ENCODE measurements at places on chromosomes 11 and 22.

DNA sequence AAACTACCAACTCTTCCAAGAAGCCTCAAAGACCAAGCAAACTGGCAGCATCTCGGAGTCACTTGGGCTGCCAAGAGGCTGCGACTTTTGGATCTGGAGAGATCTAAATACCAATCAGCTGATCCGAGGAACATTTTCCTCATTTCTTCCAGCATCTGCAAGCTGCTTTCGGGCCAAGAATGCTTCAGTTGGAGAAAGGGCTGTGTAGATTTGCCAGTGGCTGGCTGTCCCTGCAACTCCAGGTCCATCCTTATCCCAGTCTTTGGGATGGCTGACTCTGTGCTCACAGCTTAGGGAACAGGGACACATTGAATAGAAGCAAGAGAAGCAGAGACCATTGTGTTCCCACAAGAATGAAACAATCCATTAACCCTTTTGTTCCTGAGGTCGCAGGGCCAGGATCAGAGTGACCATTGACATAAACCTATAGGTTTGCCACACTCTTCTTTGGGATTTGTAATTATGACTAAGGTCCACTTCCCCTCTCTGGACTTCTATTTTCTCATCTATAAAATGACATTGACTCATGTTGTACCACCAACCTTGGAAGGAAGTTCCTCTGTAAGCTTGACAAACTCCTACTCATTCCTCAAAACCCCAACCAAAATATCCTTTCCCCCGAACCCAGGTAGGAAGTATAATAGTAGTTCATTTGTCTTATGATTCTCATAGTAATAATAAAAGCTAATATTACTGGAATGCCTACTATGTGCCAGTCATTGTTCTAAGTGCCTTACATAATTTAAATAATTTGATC lies 340.8 kb downstream of the MN1 start:
- DNase-seq = peak; percentile 82

DNA sequence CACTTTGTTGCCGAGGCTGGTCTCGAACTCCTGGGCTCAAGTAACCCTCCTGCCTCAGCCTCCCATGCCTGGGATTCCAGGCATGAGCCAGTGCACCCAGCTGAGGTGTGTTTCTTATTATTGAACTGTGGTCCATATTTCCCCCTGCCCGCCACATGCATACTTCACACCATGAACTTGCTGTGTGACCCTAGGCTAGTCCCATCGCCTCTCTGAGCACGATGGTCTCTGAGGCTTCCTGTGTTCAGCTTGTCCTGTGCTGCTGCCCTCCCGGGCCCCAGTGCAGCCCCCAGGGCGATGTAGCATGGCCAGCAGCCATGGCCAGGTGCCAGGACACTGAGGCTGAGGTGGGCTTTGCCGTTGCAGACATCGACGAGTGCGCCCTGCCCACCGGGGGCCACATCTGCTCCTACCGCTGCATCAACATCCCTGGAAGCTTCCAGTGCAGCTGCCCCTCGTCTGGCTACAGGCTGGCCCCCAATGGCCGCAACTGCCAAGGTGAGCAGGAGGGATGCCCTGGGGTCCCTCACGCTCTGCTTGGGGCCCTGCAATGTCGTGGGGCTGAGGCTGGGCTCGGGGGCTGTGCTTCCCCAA lies 45.7 kb downstream of the FBLN1 start:
- DNase-seq = no peak

GRCh38 chr22:24516301-24516737 lies 21.2 kb downstream of the UPB1 start:
- peak; percentile 91 for DNase-seq

DNA sequence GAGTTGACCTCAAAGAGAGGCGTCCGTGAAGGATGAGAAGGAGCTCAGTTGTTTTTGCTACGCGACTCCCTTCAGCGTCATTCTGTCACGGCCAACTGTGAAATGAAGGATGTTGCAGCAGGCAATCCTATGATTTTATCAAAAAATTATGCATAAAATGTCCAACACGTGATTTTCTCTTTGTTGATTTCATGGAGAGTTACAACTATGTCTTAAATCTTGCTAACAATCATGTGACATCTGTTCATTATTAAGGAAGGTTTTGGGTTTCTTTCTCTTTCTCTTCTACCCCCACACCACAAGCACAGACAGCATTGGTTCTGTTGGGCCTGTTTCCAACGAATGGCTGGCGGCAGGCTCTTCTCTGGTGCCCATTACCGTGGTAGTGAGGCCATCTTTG lies 3.7 kb downstream of the KRTAP5-4 start:
- DNase-seq = no peak

DNA sequence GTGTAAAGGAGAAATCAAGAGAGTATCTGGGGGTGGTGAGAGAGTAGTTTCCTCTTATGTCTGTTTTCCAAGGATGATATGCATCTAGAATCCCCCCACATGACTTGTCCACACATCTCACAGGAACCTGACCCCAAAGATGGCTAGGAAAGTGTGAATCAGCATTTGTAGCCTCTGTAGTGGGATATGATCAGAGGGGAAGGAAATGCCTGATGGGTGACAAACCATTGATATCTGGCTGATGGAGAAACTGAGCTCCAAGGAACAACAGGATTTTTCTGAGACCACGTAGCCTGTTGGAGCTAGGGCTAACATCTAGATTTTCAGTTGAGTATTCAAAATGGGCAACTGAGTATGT lies 369.4 kb downstream of the DDX10 start:
- DNase-seq = no peak

DNA sequence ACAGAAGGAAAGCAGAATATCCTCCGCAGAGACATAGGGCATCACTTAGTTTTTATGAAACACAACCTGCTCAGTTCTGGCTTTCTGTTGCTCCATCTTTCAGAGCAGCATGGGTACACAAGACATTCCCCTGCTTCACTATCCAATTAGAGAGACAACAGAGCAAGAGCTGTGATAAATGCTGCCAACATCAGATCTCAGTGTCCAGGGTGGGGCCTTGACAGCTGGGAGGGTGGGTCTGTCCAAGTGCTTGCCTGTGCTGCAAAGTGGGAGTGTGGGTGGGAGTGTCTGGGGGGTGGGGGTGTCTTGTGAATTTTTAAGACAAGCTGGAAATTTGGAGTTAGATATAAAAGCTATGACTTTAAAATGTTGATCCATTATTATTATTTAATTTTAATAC lies 369.6 kb downstream of the TENM4 start:
- no peak for DNase-seq

GRCh38 chr22:35524966-35525686 lies 15.5 kb upstream of the RASD2 start:
- peak; percentile 67 for DNase-seq

GRCh38 chr22:35977136-35977535 lies 51.5 kb downstream of the RBFOX2 start:
- peak; percentile 20 for DNase-seq

DNA sequence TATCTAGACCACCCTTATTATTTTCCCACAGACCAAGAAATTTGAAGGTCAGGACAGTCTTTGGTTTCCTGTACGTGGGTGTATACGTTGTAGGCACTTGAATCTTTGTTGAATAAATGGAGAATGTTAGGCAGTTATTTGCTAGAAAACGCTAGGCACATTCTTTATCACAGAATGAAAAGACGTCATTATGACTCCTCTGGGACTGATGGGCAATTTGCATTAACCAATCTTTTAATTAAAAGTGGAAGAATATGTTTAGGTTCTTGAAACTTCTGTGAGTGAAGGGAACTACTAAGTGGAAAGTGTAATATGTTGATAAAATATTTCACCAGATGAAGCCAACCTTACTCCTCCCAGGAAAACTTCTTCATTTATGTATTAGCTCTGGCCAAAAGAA lies 5.7 kb downstream of the CAT start:
- no peak for DNase-seq

- no peak for DNase-seq
These were observed 17.1 kb downstream of the SC5D start for GRCh38 chr11:121309688-121310087.

- DNase-seq = no peak
These were observed 21.8 kb upstream of the OR56A1 start for GRCh38 chr11:6052374-6052773.

DNA sequence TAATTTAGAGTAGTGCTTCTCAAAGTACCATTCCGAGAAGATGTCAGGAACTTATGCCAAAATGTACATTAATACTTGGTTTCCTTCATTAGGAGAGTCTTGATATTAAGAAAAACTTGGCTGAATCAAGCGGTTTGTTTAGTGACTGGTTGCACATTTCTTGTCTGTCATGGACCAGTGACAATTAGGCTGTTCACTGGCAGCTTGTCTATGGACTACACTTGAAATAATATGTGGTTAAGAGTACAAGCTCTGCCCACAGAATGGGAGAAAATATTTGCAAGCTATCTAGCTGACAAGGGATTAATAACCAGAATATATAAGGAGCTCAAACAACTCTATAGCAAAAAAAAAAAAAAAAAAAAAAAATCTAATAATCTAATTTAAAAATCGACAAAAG lies 24.6 kb downstream of the COA4 start:
- DNase-seq = no peak

DNA sequence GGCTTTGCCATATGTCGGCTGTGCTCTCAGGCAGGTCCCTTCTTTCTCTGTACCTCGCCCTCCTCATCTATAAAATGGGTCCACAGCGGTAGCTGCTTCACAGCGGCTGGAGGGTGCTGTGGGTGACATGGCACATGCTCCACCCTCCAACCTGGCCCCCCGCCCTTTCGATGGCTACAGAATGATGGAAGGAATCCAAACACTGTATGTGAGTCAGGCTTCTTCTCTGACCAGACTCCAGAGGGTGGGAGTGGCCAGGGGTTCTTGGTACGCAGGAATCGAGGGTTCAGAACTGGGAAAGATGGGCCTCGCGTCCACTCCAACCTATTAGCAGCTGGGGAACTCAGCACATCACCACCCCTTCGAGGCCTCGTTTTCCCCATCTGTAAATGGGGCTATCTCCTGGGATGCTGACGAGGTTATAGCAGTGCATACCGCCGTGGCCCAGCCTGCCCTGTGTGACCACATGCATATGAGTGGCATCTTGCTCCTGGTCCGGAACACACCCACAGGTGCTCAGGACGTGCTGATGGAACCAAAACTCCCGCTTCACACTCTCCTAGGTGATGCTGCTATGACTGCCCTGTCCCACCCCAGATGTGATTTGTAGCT lies 26.4 kb downstream of the MN1 start:
- DNase-seq = peak; percentile 58

DNA sequence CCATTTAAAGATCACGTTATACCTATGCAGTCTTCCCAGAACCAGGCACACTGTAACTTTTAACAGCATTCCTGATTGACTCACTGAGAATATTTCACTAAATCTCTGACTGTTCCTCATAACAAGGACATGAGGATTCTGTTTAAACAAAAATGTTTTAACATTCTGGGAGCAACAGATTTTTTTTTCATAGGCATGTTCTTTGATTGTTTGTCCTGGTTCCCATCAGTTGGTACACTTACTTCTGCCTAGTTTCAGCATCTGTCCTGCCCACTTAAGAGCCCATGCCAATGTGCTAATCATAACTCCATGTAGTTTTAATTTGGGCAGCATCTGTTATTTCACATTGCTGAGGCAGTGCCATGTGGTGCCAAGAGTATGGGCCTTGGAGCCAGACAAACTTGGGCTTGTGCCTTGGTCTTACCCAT lies 138.5 kb upstream of the CTSC start:
- peak; percentile 29 for DNase-seq

GRCh38 chr22:25090225-25090890 lies 109.3 kb upstream of the CRYBB3 start:
- DNase-seq = no peak

- no peak for DNase-seq
These were observed 26.2 kb downstream of the MCM5 start for GRCh38 chr22:35425971-35426800.

DNA sequence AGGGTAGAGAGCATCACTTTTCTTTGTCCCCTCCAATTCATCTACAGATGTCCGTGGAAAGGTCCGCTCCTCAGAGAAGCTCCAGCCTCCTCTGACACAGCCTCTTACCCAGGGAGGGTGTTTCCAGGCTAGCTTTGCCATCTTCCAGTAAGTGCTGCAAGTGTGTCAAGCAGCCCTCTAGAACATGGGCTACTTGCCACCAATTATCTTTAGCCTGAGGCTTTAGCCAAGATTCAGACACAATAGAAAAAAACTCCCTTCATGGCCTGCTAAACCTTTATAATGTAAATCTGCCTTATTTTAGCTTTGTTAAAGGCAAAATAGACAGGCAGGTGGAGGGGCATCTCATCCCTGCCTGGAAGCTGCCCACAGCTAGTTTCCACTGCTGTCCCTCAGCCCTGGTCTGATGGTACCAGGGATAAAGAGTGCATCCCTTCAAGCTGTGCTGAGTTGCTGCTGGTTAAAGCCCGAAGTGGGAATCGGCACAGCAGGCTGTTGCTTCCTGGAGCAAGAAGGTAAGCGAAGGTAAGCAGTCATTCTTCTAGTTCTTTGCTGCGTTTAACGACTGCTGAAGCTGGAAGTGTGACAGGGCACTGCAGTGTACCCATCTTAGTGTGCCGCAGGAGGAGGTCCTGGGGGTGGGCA lies 190.1 kb upstream of the E2F8 start:
- no peak for DNase-seq

DNA sequence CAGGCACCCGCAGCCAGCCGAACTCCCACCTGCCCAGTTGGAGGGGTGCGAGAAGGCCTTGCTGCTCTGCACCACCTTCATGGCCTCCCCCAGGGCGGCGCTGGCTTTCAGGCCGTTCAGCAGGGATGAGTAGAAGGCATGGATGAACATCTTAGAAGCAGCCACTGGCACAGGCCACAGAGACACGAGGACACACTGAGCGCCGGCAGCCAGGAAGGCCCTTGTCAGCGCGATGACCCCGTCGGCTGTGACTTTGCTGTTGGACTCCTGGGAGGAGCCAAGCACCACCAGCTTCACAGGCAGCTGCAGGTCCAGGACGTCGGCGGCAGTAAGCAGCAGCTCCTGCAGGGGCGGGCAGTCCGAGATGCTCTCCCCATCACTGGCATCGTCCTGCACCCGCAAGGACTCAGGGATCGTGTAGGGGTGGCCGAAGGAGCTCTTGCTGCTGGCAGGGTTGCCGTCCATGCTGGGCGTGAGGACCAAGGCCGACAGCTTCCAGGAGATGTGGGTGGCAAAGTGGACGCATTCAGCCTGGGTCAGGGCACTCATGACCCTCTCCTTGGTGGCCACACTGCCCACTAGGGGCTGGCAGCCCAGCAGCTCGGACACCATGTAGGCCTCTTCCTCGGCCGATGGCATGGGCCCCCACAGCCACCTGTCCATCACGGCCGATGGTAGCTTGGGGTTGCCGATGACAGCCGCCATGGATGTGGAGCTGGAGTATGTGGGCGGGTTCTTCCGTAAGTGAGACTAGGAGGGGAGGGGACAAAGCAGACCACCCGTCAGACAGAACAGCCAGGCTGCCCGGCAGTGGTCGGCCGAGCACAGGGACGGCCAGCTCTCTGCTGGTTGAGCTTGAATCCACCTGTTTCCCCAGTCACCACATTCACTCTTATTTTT lies 79.7 kb upstream of the PITPNB start:
- no peak for DNase-seq

- peak; percentile 61 for DNase-seq
These were observed 111.0 kb upstream of the ARHGAP42 start for GRCh38 chr11:100575860-100576717.
